ENCODE measurements at places on chromosomes 2 and 18. TPM values are rescaled to one million over a fixed set of nuclear protein-coding genes. Genes with fewer than 3 reads are reported as not detected.

DNA sequence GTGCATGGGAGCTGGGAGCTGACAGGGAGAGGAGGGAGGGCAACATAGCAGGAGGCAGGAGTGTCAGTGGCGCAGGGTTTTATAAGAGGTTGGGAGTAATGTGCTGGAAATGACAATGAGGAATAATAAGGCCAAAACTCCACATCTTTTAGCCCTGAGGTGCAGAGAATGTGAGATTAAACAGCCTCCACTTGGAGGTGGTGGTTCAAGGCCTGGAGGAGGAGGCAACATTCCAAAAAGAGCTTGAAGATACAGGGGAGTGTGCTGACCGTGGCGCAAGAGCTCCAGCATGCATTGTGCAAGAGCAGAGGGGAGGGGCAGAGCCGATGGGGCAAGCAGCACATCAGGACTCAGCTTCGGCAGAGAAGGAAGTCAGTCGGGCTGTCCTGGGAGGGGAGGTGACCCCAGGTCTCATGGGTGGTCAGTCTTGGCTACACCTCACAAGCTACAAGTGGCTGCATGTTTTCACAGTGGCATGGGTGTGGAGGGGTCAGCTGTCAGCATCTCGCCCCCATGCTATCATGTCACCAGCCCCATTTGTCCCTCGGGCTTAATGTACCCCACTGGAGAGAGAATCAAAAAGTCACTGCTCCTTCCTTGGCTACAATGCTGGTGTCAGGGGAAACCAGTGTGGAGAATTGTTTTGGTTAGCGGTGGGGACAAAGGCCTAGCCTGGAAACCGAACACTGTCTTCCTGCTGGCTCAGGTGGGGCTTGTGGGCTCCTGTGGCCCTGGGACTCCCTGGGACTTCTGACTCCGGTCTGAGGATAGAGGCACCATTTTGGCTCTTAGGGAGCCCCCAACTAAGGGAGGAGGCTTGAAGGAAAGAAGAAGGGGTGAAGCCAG, 208.0 kb downstream of the ZFP36L2 start:
- peak overlapping the region; percentile 31 for H3K4me3 ChIP-seq
- DNase-seq = peak; percentile 93
- H3K4me1 ChIP-seq = peaks cover 30% of the 10 kb centered on the region
- peaks cover 5% of the 10 kb centered on the region for H3K36me3 ChIP-seq
- H3K27me3 ChIP-seq = no peaks in the 10 kb centered on the region

DNA sequence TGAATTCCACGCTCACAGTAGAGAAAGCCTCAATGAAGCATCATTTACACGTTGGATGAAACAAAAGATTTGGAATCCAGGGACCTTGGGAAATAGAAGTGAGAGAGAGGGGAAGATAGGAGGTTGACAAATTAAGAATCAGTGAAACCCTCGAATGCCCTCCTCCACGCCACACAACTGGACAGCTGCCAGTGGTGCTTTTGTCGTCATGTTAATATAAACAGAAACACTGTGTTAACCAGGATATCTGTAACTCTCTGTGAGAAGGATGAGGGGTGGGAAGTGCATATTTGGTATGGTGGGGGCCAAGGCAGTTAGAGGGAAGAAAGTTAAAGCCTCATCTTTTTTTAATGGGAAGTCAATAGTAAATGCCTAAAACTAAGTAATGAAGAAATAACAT, 108.7 kb downstream of the GFPT1 start:
- no peak overlapping the region for H3K4me3 ChIP-seq
- H3K27me3 ChIP-seq = peaks cover 32% of the 10 kb centered on the region
- no peaks in the 10 kb centered on the region for H3K36me3 ChIP-seq
- no peak overlapping the region for H3K27ac ChIP-seq
- no peak for DNase-seq

- H3K27me3 ChIP-seq = no peaks in the 10 kb centered on the region
- no peak overlapping the region for H3K4me3 ChIP-seq
- no peak for DNase-seq
- peaks cover 13% of the 10 kb centered on the region for H3K36me3 ChIP-seq
- H3K27ac ChIP-seq = no peak overlapping the region
Measured at GRCh38 chr2:112301171-112301584, 25.8 kb downstream of the ZC3H6 start.

DNA sequence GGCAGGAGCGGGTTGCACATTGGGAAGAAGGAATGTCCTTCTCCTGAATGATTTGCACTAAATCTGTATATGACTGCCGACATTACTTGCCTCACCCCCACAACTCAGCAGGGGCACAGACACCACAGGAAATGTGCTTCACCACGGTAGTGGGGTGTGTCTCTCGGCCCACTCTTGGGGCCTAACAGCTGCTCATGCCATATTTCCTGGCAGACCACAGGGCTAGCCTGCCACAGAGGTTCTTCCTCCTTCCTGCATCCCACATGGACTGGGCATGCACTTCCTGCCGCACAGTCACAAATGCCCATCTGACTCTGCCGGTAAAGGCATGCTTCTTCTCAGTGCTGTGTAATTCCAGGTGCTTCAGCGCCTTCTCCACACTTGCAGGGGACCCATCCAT, 10.3 kb upstream of the PAPOLG start:
- no peaks in the 10 kb centered on the region for H3K27me3 ChIP-seq
- no peaks in the 10 kb centered on the region for H3K36me3 ChIP-seq
- DNase-seq = no peak

GRCh38 chr2:229660951-229661350, 53.4 kb downstream of the DNER start:
- no peaks in the 10 kb centered on the region for H3K36me3 ChIP-seq
- no peaks in the 10 kb centered on the region for H3K27me3 ChIP-seq
- peak; percentile 65 for DNase-seq
- H3K4me1 ChIP-seq = peaks cover 16% of the 10 kb centered on the region

DNA sequence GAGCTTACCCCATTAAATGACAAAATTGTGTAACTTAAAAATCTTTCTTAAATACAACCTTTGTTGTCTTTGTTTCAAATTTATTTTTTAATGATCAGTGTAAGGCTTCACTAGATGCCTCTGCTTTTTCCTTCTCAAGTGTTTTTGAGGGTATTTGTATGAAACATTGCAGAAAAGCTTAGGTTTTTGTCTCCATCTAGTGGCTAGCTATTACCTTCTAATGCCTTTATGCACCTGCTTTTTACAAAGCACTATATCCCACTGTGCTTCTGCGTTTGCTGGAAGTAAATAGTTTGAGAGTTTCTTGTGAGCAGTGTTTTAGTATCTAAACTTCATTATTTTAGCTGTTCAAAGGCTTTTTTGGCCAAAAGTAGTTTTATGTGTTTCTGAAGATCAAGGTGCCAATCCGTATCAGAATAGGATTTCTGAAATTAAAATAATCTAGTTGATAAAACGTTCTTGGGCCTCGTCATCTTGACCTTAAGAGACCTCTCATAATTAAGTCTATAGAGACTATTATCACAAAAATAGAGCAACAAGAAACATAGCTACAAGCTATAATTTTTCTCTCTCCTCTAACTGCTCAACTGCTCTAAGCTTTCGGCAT, 47.0 kb downstream of the IWS1 start:
- H3K4me3 ChIP-seq = no peak overlapping the region
- no peaks in the 10 kb centered on the region for H3K4me1 ChIP-seq
- no peak overlapping the region for H3K27ac ChIP-seq
- peaks cover 39% of the 10 kb centered on the region for H3K36me3 ChIP-seq
- peak; percentile 48 for DNase-seq
- no peaks in the 10 kb centered on the region for H3K27me3 ChIP-seq

- H3K36me3 ChIP-seq = no peaks in the 10 kb centered on the region
- H3K4me3 ChIP-seq = peak overlapping the region; percentile 91
- peaks cover 48% of the 10 kb centered on the region for H3K4me1 ChIP-seq
- H3K27ac ChIP-seq = peak overlapping the region; percentile 93
- peak; percentile 52 for DNase-seq
- H3K27me3 ChIP-seq = no peaks in the 10 kb centered on the region
Measured at GRCh38 chr2:33134791-33135560, 188.2 kb downstream of the LTBP1 start.

DNA sequence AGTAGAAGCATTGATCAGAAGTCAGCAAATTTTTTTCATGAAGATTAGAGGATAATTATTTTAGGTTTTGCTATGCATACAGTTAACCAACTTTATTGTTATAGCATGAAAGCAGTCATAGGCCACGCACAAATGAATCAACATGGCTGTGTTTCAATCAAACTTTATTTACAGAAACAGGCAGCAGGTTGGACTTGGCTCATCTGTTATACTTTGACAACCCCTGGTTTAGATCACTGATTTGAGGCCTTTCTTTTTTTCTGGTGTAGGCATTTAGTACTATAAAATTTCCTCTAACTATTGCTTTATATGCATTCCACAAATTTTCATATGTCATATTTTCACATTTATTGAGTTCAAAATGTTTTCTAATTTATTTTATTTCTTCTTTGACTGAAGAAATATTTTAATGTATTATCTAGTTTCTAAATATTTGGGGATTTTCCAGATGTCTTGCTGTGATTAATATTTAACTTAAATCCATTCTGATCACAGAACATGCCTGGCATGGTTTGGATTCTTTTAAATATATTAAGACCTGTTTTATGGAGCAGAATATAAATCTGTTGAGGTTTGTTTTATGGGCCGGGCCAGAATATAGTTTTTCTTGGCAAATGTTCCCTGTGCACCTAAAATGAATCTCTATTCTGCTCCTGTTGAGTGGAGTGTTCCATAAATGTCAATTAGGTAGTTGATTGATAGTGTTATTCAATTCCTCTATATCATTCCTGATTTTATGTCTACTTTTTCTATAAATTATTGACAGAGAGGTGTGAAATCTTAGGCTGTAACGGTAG, 116.3 kb upstream of the KLHL29 start:
- no peaks in the 10 kb centered on the region for H3K4me1 ChIP-seq
- DNase-seq = no peak
- no peak overlapping the region for H3K27ac ChIP-seq
- peaks cover 16% of the 10 kb centered on the region for H3K27me3 ChIP-seq

DNA sequence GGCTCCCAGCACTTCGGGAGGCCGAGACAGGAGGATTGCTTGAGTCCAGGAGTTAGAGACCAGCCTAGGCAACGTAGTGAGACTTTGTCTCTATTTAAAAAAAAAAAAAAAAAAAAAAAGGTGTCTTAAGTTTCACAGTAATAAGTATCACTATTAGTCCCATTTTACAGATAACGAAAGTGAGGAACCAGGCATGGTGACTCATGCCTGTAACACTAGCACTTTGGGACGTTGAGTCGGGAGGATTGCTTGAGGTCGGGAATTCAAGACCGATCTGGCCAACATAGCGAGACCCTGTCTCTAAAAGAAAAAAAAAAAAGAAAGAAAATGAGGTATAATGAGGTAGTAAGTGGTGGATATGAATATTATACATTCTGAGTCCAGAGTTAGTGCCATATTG, 2.5 kb downstream of the KCNJ13 start:
- no peaks in the 10 kb centered on the region for H3K27me3 ChIP-seq
- H3K4me1 ChIP-seq = no peaks in the 10 kb centered on the region
- no peak overlapping the region for H3K27ac ChIP-seq
- no peak overlapping the region for H3K4me3 ChIP-seq
- peaks cover 45% of the 10 kb centered on the region for H3K36me3 ChIP-seq

DNA sequence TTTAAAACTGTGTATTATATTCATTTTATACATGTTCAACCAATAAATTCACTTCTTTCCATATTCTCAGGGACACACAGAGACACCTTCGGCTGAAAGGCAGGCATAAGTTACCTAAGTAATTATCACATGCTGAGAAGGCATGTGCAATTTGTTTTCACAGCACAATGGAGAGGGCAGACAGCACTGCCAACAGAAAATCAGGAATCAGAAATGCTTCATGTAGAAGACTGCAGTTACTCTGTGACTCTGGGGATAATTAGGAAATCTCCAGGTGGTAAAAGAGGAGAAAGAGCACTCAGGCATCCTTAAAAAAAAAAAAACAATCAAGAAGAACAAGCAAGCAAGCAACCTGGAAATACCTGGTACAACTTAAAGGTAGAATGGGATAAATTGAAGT, 49.3 kb downstream of the DSEL start:
- H3K27ac ChIP-seq = no peak overlapping the region
- no peaks in the 10 kb centered on the region for H3K27me3 ChIP-seq
- H3K4me3 ChIP-seq = no peak overlapping the region

DNA sequence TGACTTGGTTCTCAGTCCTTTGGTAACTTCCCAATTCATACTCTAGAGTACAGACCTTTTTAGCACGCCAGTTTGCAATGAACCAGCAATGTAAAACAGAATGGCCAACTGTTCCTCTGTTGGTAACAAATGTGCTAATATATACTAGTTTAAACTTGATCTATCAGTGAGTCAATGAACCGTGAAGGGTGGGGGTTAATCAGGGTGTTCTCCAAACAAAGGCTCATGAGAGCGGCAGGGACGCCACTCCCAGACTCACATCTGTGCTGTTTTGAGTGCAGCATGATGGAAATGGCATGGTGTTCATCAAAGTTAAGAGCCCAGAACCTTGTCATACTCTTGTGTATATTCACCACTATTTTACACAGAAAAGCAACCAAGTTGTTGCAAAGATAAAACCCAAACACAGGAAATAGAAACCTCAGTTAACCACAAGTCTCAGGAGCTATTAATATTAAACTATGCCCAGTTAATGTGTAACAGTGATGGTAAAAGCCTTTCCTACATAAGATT, 70.3 kb downstream of the CERKL start:
- no peak overlapping the region for H3K4me3 ChIP-seq
- H3K4me1 ChIP-seq = no peaks in the 10 kb centered on the region
- H3K36me3 ChIP-seq = no peaks in the 10 kb centered on the region
- no peak overlapping the region for H3K27ac ChIP-seq

- H3K27me3 ChIP-seq = no peaks in the 10 kb centered on the region
- no peaks in the 10 kb centered on the region for H3K36me3 ChIP-seq
- DNase-seq = peak; percentile 99
- H3K4me1 ChIP-seq = peaks cover 10% of the 10 kb centered on the region
- peak overlapping the region; percentile 77 for H3K27ac ChIP-seq
Measured at GRCh38 chr2:42835577-42836371, 43.4 kb upstream of the HAAO start.

DNA sequence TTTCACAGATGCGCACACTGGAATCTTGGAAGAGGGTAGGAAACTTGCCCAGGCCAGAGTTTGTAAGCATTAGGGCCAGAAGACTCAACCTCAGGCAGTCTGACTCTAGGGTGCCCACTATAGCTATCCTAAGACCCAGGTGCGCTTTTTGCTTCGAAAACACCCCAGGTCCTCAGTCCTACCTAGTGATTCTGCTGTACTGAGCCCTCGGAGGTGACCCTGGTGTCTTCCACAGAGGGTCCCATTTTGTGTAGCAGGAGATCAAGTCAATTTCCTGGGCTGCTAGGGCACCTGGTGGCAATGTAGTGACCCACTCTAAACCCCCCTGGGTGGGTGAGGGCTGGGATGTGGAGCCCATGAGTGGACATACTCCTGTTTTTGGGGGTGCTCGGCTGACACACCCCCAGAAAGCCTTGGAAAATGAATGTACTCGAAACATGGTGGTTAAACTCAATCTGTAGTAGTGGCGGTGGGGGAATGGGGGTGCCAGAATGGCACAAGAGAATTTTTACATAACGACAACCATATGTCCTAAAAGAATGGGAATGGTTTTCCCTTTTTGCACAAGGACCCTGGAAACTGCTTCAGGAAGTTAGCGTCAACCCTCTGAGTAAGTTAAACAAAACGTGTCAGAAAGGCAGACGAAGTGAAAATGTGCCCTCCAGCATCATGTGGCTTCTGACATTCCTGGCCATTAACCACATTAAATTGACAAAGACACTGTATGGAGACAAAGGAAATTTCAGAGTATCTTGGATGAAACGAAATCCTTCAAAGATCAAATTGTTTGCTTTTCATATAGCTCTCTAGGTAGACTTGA, 218.0 kb upstream of the COPS8 start:
- DNase-seq = peak; percentile 40
- H3K27ac ChIP-seq = no peak overlapping the region
- no peaks in the 10 kb centered on the region for H3K36me3 ChIP-seq
- H3K27me3 ChIP-seq = no peaks in the 10 kb centered on the region
- no peak overlapping the region for H3K4me3 ChIP-seq

SNORC gene
- total RNA-seq = 8.2 TPM

C2orf76 gene
- total RNA-seq = 9.8 TPM

IL1RL1 gene
- total RNA-seq = 25.6 TPM

IL36G gene
- not detected for total RNA-seq

SLC40A1 gene
- total RNA-seq = not detected

KLF7 gene
- total RNA-seq = 40.1 TPM
